Type B pancreatic cell (in vitro differentiated cells): ENCODE measurements at places on chromosomes 16 and 17.

GRCh38 chr16:81695321-81696165 is 83.5 kb upstream of the PLCG2 start:
- no peak for DNase-seq

DNA sequence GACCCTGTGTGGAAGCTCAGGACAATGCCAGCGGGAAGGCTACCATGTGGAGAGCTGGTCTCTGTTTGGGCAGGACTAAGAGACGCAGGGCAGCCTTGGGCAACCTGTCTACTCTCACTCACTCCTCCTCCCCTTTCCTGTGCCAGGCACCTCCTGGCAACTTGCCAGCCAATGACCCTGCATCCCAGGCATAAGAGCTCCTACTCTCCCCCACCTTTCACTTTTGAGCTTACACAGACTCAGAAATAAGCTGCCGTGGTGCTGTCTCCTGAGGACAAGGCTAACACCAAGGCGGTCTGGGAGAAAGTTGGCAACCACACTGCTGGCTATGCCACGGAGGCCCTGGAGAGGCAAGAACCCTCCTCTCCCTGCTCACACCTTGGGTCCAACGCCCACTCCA is 2.6 kb downstream of the HBM start:
- no peak for DNase-seq

GRCh38 chr16:23423496-23424049 is 29.4 kb downstream of the COG7 start:
- no peak for DNase-seq

DNA sequence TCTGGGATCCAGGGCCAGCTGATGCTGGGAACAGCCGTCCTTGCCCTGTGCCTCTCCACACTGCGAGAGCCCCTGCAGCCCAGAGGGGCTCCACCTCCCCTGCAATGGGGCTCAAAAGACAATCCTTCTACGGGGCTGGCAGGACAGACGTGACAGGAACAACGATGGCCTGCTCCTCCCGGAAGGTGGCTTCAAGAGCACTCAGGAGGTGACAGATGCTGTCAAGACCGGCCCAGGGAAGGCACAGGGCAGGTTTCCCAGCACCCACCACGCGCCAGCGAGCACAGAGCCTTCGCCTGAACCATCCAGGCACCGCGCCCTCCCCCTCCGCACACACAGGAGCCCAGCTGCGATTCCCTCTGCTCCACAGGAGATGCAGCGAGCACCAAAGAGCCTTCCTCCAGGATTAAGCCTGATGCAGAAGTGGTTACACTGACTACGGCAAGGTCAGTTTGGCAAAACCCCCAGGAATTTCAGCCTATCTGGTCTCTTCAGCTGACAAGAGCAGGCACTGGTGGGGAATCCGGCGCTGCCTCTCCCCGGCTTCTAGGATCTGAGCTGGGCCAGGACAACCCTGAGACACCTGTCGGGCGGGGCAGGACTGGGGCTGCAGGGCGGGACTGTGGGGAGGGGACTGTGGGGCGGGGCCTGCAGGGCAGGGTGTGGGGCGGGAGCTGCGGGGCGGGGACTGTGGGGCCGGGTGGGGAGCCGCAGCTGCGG is 103.4 kb downstream of the ZNF778 start:
- DNase-seq, result no peak

DNA sequence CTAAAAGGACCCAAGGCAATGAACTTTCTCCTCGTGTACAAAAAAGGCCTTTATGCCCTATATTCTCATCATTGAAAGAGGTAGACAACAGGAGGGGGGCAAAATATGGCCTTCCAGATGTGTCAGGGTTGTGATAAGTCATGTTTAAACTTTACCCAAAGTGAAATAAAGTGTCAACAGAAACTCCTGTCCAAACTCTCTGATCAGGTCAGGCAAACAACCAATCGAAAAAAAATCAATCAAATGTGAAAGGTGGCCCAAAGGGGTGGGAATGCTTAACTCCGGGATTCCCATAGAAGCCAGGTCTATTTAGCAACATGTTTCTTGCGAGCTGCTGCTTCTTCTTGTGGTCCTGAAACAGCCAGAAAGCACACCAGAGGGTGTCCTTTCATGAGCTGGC is 49.5 kb upstream of the SOX9 start:
- DNase-seq, result no peak

GRCh38 chr17:34364751-34365150 is 1.7 kb upstream of the CCL1 start:
- no peak for DNase-seq

- no peak for DNase-seq
Measured at GRCh38 chr17:1040216-1040600, 43.3 kb downstream of the TIMM22 start.

GRCh38 chr17:28407130-28407973 is 1.3 kb upstream of the SLC46A1 start:
- no peak for DNase-seq

DNA sequence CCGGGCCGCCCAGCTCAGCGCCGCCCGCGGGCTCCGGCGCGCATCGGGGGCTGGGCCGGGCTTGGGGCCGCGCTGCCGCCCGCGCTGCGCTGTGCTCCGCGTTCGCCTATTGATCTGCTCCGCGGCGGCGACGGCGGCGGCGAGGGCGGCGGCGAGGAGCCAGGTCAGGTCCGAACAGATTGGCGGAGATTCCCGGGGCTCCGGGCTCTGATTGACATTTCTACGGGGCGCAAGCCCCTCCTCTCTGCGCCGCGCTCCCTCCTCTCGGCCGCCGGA is 559 bp downstream of the IRX3 start:
- DNase-seq, result no peak

DNA sequence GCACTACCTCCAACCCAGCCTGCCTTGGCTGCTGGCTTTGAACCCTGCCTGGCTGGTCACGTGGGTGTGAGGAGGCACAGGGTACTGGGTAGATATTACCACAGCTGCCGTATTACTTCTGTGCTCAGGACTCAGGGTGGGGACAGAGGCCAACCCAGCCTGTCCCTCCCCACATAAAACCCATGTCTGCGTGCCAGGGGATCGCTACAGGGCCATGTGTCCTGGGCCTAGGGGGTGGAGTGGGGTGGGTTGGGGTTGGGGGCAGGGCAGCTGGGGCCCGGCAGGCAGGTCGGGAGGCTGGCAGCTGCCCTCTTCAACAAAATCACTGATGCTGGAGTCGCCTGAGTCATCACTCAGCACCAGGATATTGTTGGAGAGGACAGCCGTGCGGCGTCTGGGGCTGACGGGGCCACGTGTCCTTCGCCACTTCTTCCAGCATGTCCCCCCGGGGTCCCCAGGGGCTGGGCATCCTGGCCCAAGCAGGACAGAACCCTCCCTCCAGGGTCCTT is 39.7 kb upstream of the PVALEF start:
- DNase-seq, result no peak

DNA sequence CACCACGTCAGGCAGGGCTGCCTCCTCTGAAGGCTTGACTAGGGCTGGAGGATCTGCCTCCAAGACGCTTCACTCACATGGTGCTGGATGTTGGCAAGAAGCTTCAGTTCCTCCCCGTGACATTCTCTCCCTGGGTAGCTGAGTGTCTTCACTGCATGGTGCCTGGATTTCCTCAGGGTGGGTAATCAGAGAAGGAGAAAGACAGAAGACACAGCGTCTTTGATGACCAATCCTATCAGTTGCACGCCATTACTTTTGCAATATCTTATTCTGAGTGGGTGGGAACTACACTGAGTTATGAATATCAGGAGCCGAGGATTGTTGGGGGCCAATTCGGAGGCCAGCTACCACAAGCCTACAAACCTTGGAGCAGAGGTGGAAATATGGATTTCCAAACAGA is 139.7 kb downstream of the SHISA6 start:
- DNase-seq, result no peak

DNA sequence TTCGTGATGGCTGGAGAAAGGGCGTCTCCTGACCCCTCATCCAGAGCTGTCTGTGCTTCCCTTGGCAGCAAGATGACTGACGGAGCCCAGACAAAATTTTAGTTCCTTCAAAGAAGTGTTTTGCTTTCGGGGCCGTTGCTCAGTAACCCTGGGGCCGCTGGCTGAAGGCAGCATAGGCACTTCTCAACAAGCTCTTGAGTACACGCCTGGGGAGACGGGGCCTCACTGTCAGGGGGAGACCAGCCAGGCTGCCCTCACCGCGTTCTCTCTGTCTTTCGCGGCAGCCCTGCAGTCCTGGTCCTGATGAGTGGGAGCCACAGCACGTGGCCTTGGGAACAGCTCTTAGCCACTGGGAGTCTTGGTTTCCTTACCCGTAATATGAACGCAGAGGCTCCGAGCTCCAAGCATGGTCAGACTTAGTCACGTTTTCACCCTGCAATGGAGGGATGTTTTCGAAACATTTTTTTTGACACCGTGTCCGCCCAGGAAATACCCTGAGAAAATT is 86.0 kb downstream of the IRF8 start:
- DNase-seq, result no peak

- DNase-seq, result no peak
Measured at GRCh38 chr16:58451265-58451689, 48.7 kb upstream of the NDRG4 start.

DNA sequence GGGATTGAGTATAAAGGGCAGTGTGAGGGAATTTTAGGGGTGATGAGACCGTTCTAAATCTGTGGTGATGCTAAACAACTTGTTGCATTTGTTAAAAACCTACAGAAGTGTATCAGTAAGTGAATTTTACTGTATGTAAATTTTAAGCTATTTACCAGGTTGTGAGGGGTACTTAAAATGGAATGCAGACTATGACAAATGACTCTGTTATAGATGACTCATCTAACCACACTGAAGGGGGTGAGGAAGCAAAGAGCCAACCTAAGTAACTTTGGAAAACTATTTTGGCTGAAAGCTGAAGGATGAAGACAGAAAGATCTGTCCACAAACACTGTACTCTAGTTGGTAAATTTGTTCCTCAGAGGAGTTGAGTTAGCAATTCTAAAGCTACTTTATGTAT is 5.3 kb upstream of the MKS1 start:
- DNase-seq, result no peak

- no peak for DNase-seq
Measured at GRCh38 chr16:68509381-68509780, 29.7 kb upstream of the ZFP90 start.
